ENCODE measurements at places on chromosomes 6 and 20. TPM values are rescaled to one million over a fixed set of nuclear protein-coding genes. Genes with fewer than 3 reads are reported as not detected.

Gene MOCS1
- total RNA-seq, result 1.6 TPM

Gene UBE2C
- 240 TPM for total RNA-seq

Gene JPH2
- total RNA-seq, result 4.9 TPM

Gene MOXD1
- total RNA-seq, result 1.7 TPM

Gene TBC1D32
- 0.80 TPM for total RNA-seq

Gene PDE10A
- total RNA-seq, result 28.6 TPM

Data from A549 treated with Mapracorat at 1 μM for 4 hours (cell line).